ENCODE measurements at places on chromosomes 1 and 21. TPM values are rescaled to one million over a fixed set of nuclear protein-coding genes. Genes with fewer than 3 reads are reported as not detected.

TNN gene
- not detected for total RNA-seq

NTRK1 gene
- not detected for total RNA-seq

GRCh38 chr1:50930193-50930592 lies 29.9 kb downstream of the FAF1 start:
- DNase-seq: no peak

GRCh38 chr1:227901239-227901905 lies 46.4 kb downstream of the WNT9A start:
- no peak for DNase-seq

- no peak for DNase-seq
Observed at GRCh38 chr1:160576390-160576789, 2.9 kb downstream of the CD84 start.

Measured in upper lobe of left lung (tissue), 6 donors.